Activated CD8-positive, alpha-beta memory T cell treated with anti-CD3 and anti-CD28 coated beads for 1 hour (primary cell): ENCODE measurements at places on chromosomes 1 and 21.
A peak's percentile ranks its signal among the peaks of the same experiment; 100 is the strongest.

DNA sequence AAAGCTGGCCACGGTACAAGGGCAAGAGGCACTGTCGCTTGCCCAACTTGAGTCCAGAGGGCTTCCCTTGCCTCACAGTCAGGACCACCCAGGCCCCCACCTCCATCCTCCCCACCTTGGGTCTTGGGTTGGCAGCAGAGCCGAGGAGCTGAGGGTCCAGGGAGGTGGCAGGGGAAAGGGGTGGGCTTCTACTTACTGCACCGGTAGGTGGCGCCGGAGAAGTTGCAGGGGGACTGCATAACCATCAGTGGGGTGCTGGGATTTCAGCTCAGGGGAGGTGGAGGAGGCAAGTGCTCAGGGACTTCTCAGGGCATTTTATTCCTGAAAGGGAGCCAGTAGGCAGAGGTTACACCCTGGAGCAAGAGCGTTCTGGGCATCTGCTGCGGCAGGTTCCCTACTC lies 44.0 kb downstream of the TRIM62 start:
- DNase-seq = peak; percentile 11

DNA sequence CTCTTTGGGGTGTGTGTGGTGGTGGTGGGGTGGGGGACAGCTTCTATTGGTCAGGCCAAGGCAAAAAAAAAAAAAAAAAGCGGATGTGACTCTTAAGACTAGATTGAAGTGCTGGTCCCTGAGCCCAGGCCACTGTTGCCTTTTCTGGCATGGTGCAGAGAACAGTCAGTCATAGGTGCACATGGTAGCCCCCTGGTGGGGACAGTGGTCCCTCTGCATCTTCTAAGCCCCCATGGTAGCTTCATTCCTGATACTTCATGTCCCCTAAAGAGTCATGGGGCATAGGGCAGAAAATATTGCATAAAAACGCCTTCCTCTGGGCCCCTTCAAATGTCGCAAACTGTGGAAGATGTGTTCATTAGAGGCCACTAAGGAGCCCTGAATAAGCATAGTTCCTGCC lies 371.8 kb downstream of the NPHP4 start:
- no peak for DNase-seq

DNA sequence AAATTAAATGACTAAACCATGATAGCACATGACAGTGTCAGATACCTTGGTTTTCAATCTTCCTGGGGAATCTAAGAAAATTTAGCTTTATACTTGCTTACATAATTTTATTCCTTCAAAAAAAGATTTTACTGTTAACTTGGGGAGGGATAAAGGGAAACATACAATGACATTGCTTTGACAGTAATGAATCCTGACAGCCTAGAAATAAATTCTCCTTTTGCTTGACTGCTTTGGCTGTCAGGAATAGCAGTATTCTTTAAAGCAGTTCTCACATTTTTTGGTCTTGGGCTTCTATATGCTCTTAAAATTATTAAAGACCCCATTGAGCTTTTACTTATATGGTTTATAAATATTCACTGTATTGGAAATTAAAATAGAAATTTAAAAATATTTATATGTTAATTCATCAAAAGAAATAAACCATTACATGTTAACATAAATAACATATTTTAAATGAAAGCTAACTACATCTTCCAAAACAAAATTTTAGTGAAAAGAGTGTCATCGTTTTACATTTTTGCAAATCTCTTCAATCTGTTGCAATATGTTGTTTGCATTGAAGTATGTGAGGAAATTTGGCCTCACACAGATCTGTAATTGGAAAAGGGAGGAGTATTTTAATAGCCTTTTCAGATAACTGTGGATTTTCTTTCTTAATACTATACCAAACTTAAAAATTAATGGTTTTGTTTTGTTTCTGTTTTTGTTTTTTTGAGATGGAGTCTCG lies 16.1 kb downstream of the EPHX4 start:
- DNase-seq = no peak

GRCh38 chr1:26616881-26617280 lies 78.9 kb upstream of the ARID1A start:
- DNase-seq = no peak

DNA sequence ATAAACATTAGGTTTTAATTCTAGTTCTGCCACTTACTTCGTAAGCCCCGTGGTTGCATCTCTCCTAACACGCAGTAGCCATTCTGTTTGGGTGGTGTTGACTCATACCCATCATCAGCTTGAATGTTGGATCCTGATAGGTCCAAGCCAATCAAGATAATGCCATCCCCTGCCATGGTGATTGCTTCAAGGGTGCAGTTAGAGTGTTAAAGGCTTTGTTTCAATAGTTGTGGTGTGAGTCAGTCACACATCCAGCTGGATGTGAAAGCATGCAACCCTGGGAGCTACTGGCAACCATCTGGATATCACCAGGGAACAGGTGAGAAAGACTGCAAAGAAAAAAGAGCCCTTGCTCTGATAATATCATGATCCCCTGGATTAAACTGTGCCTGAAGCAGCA lies 69.1 kb downstream of the OMA1 start:
- no peak for DNase-seq

DNA sequence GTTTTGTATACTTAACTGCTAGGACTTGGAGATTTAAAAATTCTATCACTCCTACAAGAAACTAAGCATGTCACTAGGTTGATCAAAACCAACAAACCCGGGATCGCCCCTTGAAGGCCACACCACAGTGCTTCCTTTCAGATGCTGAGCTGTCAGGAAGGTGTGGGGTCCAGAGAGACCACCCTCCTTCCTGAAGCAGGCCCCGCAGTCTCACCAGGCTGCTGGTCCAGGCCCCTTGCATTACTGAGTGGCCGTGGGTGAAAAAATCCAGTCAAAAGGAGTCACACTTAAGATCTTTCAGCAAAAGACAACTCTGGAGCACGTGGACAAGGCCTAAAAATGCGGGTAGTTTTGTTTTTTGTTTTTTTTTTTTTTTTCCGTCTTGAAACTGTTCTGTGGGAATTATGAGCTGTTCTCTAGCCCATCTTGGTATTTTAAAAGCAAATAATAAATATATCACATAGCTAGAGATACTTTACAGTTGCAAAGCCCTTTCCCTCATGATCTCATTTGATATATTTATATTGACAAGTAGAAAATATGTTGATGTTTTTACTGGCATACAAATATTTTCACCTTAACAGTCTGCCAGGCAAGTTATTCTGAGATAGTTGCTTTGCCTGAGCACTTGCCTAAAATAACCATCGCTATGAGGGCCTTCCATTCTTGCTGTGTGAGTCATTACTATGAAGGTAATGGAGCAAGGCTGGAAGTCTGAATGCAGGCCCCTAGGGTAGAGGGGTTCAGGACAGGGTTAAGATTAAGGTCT lies 73.1 kb upstream of the EDEM3 start:
- no peak for DNase-seq

DNA sequence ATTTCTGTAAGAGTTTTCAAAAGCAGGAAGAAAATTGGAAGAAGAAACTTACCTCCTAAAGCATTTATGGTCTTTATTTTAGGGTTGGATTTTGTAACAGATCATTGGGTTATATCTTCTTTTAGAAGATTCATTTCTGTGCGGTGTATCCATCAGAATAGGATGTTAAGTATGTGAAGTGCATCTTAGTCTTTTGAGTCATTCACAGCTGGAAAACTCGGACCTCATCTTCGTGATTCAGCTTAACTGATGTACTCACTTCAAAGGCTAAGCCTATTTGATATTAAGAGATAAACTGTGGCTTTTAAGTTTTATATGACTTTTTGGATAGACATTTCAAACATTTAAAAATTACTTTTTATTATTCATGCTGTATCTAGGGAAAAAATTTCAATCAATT lies 56.3 kb downstream of the GIPC2 start:
- DNase-seq = no peak

DNA sequence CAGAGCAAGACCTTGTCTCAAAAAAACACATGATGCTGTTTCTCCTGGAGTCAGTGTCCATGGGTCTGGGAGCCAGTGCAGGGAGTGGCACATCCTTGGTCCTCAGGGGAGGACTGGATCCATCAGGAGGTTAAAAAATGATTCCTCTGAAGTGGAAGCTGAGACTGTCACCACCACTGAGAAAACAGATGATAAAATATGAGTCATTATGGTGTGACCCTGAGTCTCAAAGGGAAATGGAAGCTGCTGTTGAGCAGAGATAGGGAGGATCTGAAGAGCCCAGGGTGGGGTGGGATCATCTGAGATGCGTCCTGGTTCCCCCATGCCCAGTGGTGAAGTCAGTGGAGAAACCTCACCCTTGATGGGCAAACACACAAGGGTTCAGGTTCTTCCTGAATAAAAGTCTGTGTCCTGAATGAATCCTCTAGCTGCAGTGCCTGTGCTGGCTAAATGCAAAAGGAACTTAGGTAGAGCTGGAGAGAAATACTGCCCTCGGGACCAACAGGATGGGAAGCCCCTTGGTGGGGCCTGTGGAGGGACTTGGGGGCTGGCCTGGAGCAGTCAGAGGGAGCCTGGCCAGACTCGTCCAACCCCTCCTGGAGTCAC lies 61.6 kb upstream of the TENT5B start:
- DNase-seq = no peak

DNA sequence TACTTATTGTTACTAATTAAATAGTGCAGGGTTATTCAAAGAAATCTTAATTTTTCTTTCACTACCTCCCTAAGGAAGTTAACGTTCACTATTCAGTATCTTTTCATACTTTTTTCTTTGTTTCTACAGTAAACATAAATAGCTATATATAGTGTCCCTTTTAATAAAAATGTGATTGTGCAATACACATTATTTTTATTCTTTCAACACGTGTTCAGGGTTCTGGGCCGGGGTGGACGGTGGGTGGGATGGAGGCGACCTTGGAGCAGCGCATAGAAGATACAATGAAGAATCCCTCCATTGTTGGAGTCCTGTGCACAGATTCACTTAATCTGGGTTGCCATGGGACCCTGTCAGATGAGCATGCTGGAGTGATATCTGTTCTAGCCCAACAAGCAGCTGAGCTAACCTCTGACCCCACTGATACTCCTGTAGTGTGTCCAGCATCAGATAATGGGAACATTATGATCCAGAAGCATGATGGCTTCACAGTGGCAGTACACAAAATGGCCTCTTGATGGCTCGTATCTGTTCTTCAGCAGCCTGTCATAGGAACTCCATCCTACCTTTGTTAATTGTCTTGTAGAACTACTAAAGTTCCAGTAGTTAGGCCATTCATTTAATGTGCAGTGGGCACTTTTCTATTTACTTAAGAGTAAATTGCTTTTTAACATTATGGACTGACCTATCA lies 155.9 kb upstream of the L1TD1 start:
- no peak for DNase-seq

GRCh38 chr1:39898648-39899603 lies 2.8 kb downstream of the MYCL start:
- DNase-seq = no peak

- DNase-seq = no peak
These were observed 5.4 kb downstream of the PLA2G5 start for GRCh38 chr1:20075345-20075744.

DNA sequence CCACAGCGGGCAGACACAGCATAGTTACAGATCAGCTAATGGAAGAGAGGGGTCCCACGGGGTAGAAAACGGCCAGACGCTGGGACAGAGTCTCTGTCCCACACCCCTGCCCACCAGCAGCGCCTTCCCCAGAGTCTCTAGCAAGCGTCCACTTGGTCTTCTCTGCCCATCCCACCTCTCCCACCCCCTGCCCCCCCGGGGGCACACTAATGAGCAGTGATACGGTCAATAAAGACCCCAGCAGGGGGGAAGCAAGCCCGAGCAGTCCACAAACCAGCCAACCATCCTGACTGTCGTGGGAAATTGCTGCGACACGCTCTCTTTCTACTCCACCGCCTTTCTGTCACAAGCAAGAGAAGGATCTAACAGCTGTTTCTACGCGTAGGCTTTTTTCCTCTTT lies 374.7 kb downstream of the NPHP4 start:
- DNase-seq = no peak

GRCh38 chr1:188249811-188250210 lies 1421.1 kb downstream of the PLA2G4A start:
- no peak for DNase-seq

DNA sequence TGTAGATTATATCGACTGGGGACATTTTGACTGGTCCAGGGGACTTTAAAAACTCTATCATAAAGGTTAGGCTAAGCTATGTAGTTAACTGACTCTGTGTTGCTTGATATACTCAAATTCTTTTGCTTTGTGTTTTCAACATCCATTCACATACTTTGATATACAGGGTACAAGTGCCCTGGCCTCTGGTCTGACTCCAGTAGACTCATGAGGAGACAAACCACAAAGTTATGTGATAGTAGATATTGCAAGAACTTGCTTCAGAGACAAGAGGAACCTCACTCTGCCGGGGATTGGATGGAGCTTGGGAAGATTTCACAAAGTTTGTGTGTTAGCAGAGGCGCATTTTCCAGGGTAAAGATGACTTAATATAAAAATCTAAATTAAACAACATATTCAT lies 1.3 kb downstream of the GORAB start:
- DNase-seq = no peak

DNA sequence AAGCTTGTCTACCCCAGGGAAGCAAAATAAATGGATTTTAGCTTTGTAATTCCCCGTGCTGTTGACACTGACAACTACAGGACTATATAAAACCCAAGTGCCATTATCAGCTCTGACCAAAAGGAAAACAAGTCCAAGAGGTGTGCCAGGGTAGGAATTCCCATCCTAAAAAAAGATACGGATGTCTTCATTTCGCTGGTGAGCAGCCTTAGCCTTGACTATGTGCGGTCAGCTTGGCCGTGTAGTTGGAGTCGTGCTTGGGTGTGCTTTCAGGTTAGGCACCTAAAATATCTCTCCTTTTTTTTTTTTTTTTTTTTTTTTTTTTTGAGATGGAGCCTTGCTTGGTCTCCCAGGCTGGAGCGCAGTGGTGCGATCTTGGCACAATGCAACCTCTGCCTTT lies 28.9 kb upstream of the ACTN2 start:
- DNase-seq = no peak

DNA sequence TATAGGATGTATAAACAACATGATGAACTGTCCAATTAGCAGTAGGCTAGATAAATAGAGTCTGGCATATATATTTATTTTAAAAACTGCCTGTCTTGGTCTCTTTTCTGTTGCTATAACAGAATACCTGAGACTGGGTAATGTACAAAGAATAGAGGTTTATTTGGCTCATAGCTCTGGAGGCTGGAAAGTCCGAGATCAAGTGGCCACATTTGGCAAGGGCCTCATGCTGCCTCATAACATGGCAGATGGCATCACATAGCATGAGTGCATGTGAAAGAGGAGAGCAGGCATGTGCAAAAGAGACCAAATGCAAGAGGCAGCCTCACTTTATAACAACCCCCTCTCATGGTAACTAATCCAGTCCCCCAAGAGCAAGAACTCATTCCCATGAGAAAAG lies 6.0 kb downstream of the STYXL2 start:
- DNase-seq = no peak
